Fibroblast of villous mesenchyme (primary cell): ENCODE measurements at places on chromosomes 11 and 22. TPM values are rescaled to one million over a fixed set of nuclear protein-coding genes. Genes with fewer than 3 reads are reported as not detected.

INSC gene
- under 0.01 and 0.32 TPM in 2 replicates for total RNA-seq

DNA sequence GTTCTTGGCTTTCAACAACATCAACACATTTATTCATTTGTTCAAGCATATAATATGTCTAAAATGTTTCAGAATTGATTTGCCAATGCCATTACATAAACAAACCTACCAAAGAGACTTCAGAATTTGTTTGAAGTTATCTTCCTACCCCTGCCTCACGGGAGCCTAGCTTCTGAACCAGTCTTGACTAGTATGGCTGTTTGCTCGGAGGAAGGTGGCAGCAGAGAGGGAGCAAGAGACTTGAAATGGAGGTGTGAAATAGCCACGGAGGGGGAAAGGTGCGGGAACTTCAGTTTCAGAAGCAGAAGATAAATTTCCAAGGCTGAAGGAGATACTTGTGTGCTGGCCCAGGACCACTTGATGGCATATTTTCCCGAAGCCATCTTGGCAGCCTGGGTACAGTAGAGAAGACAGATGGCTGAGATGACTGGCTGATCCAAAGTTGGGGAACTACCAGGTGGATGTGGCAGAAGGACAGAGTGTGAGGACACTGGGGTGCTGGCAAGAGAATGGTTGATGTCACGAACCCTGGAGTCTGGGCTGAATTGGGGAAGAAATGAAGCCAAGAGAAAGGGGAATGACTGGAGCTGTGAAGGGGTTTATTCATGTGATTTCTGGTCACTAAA is 14.0 kb upstream of the MTCH2 start:
- DNase-seq, result no peak

DNA sequence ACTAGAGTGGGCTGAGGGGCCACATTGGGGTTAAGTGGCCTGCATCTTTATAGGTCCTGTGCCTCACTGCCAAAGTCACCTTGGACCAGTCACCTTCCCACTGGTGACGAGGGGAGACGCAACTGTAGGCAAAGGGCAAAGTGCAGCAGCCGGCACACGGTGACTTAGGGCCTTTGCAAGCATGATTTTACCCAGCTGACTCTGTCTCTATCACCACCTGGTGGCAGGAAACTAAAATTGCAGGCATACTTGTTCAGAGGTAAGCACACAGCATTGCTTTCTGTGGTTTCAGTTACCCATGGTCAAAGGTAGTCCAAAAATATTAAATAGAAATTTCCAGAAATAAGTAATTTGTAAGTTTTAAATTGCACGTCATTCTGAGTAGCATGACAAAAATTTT is 1164.4 kb downstream of the BRD1 start:
- no peak for DNase-seq

DNA sequence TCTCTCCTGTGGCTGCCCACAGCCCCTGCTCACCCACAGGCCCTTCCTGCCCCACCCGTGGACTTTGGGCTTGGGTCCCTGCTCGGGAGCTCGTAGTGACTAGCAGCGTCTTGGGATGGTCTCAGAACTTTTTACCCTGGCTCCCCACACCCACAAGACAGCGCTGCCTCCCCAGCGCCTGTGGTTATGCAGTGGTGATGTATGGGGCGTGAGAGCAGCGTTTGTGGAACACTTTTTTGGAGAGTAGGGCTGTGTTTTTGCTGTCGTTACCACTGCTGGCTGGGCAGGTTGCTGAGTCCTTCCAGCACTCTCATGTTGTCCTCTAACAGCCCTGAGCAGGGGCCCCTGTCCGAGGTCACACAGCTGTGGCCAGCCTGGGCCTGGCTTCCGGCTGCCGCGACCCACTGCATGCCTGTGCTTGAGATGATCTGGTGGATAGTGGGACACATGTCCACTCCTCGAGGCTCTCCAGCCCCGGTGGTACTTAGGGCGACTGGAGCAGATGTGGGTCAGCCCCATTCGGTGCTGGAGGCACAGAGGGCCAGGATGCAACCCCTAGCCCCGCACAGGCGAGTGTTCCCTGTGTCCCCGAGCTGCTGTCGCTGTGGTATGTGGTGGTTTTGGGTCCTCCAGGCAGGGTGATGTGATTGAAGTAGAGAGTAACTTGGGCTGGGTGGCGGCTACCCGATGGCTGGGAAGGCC is 7.1 kb upstream of the GRAMD4 start:
- DNase-seq, result no peak

- DNase-seq, result no peak
Measured at GRCh38 chr11:21411597-21411996, 742.2 kb downstream of the NELL1 start.

DNA sequence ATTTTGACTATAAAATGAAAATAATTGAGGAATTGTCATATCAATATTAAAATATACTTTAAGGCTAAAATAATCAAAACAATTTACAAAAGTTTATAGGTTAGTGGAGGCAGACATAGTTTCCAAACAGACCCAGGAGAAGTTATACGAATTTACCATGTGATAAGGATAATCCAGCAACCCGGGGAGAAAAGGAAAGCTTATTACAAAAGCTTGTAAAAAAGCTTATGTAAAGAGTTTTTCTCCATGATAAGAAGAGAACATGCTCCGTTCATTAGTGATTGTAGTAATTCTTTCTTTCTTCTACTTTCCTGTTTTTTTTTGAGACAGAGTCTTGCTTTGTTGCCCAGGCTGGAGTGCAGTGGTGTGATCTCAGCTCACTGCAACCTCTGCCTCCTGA is 79.0 kb downstream of the ATXN10 start:
- DNase-seq, result peak; percentile 69
